ENCODE measurements at places on chromosomes 2 and 18.

- DNase-seq, result no peak
These were observed 10.2 kb downstream of the PROKR1 start for GRCh38 chr2:68653538-68653982.

DNA sequence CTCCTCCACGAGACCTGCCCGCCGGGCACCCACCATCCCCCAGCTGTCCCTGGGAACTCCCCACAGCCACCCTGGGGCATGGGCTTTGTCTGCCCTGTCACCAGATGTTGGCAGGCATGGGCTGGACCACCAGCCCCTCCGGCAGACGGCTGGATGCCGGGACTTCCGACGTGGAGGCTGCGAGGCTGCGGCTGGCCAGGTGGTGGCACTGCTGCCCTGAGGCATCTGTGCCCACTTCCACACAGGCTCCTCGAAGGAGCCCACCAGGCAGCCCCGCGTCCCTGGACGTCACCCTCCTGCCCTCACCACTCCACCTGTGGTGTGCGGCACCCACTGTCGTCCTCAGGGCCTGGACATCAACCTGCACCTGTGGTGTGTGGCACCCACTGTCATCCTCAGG lies 319.9 kb upstream of the SALL3 start:
- DNase-seq, result no peak

- no peak for DNase-seq
These were observed 3.9 kb downstream of the KCNK3 start for GRCh38 chr2:26696351-26696816.

DNA sequence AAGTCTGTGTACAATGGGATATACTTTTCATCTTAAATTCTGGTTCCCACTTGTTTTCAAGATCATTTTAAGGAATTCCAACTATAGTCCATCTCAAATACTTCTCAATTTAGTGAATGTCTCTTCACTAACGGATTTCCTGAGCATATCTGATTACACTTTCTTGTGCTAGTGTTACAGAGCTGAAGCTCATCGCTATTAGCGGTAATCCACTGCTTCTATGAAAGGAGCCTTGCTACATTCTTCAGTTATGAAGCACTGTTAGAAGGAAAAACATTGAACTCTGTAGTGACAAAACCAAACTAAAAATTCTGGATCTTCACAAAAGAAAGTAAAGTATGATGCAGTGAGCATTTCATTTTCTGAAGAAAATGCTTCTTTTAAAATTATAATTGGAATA lies 72.0 kb downstream of the AGPS start:
- no peak for DNase-seq

DNA sequence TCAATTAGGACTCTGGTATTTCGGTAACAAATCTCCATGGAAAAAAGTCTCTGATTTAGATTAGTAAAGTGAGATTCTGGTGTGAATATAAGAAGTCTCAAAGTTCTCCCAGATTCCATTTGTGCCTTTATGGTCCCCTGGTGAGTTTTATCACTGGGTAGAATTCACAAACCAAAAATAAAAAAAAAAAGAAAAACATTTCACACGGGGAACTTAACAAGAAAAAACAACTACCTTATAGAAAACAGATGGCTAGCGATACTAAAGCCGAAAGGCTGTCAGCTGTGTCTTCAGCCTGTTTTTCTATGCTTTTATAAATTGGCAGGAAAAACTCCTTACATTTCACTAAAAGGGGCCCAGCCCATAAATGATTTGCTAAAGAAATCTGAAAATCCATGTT lies 50.6 kb downstream of the COL5A2 start:
- DNase-seq, result no peak

DNA sequence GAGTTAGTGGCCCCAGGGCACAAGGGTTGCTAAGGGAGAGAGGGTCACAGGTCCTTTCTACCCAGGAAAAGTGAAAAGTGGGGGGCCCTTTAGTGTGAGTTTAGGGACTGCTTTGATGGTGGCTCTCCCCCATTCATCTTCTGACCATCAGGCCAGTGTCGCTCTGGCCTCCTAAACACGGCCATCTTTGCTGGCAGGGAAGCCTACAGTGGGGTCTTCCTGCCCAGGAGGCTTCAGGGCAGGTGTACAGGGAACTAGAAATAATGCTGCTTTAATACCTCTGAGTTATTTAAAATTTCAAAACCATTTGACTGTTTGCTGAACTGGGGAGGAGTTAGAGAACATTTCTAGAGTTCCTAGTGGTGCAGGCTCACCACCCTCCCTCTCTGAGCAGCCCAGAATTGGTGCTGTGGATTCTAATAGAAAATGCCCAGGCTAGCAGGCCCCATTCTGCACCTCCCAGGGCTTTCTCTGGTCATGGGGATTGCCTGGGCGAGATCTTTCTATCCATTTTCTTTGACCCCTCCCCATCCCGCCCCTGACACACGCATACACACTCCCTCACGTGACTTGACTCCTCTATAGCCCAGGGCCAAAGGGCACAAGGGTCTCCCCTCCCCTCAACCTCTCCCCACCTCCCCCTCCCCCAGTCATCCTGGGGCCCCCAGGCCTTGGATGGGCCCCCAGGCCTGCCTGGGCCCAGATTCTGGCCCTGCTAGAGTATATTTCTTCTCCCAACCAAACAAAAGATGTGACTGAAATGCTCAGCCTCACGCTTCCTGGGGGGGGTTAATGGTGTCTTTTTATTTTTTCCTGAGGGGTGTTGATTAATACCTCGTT lies 3.1 kb downstream of the PKDCC start:
- DNase-seq, result no peak

DNA sequence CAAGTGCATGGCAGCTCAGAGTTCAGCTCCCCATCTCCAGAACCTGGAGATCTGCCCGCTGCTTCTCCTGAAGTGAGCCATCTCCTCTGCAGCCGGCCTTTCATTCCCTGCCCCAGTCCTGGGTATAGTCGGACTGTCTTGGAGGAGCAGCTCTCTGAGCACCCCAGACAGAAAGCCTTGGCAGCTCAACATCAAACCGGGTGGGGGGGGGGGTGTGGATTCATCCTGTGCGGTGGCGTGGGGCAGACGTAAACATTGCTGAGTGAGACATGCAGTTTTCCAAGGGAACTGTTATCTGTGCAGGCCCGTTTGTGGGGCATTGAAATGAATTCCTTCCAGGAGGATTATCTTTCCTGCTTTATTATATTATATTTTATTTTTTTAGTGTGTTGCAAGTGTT lies 125.9 kb upstream of the MYCN start:
- no peak for DNase-seq

DNA sequence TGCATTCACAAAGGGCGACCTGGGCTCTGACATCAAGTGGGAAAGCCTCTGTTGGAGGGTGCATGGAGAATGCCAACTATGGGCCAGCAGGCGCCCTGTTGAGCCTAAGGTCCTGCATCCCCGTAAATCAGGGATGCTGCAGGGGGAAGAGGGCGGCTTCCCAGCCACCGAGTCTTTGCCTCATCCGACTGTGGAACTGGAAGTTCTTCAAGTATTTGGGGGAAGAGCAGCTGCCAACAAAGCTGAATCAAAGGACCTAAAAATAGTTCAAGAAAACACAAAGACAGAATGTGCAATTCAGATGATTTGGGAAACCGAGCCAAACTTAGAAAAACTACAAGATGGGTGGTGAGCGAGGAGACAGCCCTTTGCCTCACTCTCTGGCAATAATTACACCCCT lies 281.1 kb upstream of the MGAT5 start:
- no peak for DNase-seq

GRCh38 chr18:39208190-39208589 lies 1642.6 kb upstream of the CELF4 start:
- no peak for DNase-seq

DNA sequence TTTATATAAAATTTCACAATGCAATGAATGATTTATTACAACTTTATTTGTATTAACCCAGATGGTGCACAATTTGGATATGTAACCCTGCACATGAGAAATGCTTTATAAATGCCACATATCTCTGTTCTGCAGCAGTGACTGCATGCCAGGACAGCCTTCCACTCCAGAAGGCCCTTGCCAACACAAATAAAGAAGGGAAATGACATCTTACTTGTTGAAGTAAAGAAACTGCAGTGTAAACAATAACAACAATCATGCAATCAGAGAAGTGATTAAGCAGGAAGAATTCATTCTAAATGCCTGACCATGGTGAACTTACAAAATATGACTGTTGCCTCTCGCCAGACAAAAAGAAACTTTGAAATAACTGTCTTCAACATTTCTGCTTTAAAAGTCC lies 129.9 kb upstream of the CHST9 start:
- no peak for DNase-seq

DNA sequence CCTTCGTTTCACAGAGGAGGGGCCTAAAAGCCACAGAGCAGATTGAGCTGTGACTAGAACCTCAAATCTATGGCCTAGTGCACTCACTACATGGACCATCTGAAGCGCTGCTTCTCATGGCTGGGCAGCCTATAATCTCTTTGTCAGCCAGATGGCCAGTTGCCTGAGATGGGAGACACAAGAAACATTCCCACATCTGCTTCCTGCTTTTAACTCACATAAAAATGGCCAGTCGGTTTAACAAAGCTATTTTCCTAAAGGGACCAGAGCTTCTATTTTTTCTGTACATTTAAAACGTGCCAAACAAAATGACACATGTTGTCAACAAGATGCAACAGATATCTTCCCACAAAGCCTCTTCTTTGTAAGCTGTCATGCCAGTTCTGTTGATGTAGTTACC lies 173.8 kb downstream of the GFPT1 start:
- no peak for DNase-seq

GRCh38 chr2:191844706-191845105 lies 2.2 kb downstream of the CAVIN2 start:
- no peak for DNase-seq

- no peak for DNase-seq
These were observed 87.7 kb downstream of the EXOC6B start for GRCh38 chr2:72738096-72738495.

- no peak for DNase-seq
These were observed 75.6 kb upstream of the ETAA1 start for GRCh38 chr2:67321588-67321903.

DNA sequence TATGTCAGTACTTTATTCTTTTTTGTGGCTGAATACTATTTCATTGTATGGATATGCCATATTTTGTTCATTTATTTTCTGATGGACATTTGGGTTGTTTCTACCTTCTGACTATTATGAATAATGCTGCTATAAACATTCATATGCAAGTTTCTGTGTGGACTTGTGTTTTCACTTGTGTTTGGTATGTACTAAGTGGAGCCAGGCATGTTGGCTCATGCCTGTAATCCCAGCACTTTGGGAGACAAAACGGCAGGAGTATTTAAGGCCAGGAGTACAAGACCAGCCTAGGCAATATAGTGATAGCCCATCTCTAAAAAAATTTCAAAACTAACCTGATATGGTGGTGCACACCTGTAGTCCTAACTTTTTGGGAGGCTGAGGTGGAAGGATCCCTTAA lies 23.3 kb downstream of the MARCHF7 start:
- no peak for DNase-seq

DNA sequence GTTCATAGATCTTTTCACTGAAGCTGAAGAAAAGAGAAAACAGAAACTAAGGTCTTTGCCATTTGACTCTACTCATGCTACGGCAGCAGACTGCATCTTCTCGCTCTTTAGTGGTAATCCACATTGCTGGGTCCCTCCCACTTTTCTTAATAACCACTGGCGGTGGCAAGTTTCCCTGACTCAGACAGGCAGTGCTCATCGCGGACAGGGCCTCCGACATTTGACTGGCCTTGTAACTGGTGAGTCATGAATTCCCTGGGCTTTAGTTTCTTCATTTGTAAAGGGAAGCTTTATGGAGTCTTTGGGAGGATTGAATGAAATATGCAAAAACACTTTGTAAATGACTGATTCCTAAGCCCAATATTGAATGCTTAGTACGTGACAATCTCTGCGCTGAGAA lies 238.2 kb upstream of the RBBP8 start:
- no peak for DNase-seq

- DNase-seq, result no peak
These were observed 559 bp downstream of the TMEM37 start for GRCh38 chr2:119431976-119432850.

DNA sequence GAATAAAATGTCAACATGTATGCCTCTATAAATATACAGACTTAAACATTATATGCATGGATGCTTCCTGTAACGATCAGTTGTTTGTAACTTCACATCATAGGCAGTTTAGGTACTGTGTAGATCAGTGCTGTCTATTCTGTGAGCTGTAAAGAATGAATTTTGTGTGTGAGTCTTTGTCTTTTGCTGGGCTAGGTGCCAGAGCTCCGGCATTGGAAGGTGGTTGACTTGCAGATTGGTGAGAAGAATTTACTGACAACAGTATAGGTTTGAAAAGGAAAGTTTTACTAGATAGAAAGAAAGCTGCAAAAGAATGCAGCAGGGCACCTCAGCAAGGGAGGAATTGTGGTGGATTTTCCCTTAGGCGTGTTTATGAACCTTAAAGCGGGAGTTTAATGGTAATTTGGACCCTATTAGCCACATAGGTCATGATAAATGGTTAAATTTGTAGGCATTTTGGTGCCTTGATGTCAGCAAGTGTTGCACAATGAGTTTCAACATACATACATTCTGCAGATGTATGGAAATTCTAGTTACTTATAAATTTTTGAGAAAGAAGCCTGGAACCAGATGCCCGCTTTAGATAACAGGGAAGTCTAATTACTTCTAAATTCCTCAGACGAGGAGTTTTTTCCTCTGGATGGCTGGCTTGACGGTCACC lies 6.7 kb upstream of the QPCT start:
- DNase-seq, result no peak

DNA sequence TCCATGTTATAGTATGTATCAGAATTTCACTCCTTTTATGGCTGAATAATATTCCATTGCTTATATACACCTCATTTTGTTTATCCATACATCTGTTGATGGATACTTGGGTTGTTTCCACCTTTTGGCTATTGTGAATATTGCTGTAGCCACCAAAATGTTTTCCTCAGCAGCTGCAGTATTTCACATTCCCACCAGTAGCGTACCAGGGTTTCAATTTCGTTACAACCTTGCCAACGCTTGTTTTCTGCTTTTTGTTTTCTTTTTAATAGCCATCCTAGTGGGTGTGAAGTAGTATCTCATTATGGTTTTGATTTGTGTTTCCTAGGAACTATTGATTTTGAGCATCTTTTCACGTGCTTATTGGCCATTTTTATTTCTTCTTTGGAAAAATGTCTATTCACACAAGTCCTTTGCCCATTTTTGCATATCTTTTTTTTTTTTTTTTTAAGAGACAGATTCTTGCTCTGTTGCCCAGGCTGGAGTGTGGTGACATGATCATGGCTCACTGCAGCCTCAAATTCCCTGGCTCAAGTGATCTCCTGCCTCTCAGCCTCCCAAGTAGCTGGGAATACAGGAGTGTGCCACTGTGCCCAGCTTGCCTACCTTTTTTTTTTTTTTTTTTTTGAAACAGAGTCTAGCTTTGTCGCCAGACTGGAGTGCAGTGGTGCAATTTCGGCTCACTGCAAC lies 14.2 kb downstream of the UBXN2A start:
- no peak for DNase-seq

- DNase-seq, result no peak
These were observed 54.3 kb upstream of the COL3A1 start for GRCh38 chr2:188919824-188920223.

GRCh38 chr2:95270541-95271081 lies 3.6 kb upstream of the PROM2 start:
- DNase-seq, result no peak
